Activated CD8-positive, alpha-beta T cell treated with anti-CD3 and anti-CD28 coated beads, Interleukin-2, amount 10 ng/mL, durations not matched to agents 7 days and 5 days (primary cell): ENCODE measurements at places on chromosomes 2 and 18. TPM values are rescaled to one million over a fixed set of nuclear protein-coding genes. Genes with fewer than 3 reads are reported as not detected.
A peak's percentile ranks its signal among the peaks of the same experiment; 100 is the strongest.

Gene GPR75
- 2.8 TPM for total RNA-seq

Gene ICOS
- total RNA-seq: 31.1 TPM

DNA sequence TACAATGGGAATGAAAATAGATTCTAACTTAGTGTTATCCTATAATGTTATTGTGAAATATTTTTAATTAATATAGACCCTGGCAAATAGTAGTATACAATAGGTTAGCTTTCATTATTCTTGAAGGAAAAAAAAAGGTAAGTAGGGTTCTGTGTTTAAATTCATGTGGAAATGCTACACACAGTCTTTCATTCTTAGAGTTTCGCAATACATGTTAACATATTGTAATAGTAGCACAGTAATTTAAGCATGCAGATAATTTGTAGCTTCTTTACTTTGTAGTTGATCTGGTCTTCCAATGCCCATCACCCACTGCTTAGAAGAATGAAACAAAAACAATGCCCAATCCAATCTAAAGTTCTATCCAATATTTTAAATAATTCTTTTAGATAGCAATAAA lies 54.8 kb upstream of the MSTN start:
- DNase-seq: no peak
- no peaks in the 10 kb centered on the region for H3K36me3 ChIP-seq
- H3K4me3 ChIP-seq: no peak overlapping the region
- no peak overlapping the region for H3K27ac ChIP-seq

Gene CXCR1
- 0.53 TPM for total RNA-seq

GRCh38 chr2:62313449-62314227 lies 117.7 kb downstream of the B3GNT2 start:
- H3K36me3 ChIP-seq: peaks cover 4% of the 10 kb centered on the region
- peak; percentile 87 for DNase-seq
- H3K27me3 ChIP-seq: no peaks in the 10 kb centered on the region
- H3K4me1 ChIP-seq: peaks cover 70% of the 10 kb centered on the region
- peak overlapping the region; percentile 60 for H3K4me3 ChIP-seq
